Amygdala (tissue), 56 donors: ENCODE measurements at places on chromosomes 2 and 18.

GRCh38 chr18:79643054-79643984 is 36.3 kb upstream of the CTDP1 start:
- DNase-seq: no peak

GRCh38 chr2:159455330-159455918 is 160.9 kb downstream of the BAZ2B start:
- DNase-seq: no peak

- DNase-seq: no peak
Observed at GRCh38 chr18:68148863-68149262, 566.0 kb downstream of the TMX3 start.

GRCh38 chr2:197558393-197558792 is 42.5 kb downstream of the MOB4 start:
- DNase-seq: no peak
